NCI-H524 treated with DMSO at 0.1 percent for 48 hours (cell line): ENCODE measurements at places on chromosomes 7 and 10.

GRCh38 chr10:5888351-5888750, 1.3 kb downstream of the ANKRD16 start:
- no peak for DNase-seq

GRCh38 chr10:51867956-51868355, 168.6 kb upstream of the CSTF2T start:
- no peak for DNase-seq

GRCh38 chr7:42858570-42858969, 53.3 kb downstream of the C7orf25 start:
- no peak for DNase-seq

- DNase-seq: no peak
Observed at GRCh38 chr10:116270126-116270770, 2.8 kb downstream of the GFRA1 start.

GRCh38 chr10:78523453-78523852, 489.8 kb downstream of the RPS24 start:
- DNase-seq: no peak

DNA sequence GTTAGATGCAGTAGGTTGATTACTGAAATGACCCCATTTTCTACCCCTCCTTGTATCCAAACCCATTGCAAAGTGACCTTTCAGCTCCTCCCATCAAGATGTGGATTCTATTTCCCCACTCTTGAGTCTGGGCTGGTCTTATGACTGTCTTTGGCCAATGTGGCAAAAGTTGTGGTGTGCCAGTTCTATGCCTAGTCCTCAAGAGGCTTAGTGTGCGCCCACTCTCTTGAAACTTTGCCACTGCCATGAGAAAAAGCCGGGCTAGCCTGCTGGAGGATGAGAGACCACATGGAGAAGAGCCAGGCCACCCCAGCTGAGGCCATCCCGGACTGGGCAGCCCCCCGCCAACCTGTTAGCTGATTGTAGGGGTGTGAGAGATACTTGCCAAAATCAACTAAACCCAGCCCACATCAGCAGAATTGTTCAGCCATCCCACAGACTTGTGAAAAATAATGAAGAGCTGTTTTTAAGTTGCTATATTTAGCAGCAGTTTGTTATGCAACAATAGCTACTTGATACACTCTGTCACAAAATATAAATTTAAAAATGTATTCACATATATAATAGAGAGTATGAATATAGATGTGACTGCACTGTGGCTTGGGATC, 131.0 kb upstream of the PALS2 start:
- no peak for DNase-seq

GRCh38 chr7:10474048-10474447, 499.6 kb upstream of the PHF14 start:
- no peak for DNase-seq

DNA sequence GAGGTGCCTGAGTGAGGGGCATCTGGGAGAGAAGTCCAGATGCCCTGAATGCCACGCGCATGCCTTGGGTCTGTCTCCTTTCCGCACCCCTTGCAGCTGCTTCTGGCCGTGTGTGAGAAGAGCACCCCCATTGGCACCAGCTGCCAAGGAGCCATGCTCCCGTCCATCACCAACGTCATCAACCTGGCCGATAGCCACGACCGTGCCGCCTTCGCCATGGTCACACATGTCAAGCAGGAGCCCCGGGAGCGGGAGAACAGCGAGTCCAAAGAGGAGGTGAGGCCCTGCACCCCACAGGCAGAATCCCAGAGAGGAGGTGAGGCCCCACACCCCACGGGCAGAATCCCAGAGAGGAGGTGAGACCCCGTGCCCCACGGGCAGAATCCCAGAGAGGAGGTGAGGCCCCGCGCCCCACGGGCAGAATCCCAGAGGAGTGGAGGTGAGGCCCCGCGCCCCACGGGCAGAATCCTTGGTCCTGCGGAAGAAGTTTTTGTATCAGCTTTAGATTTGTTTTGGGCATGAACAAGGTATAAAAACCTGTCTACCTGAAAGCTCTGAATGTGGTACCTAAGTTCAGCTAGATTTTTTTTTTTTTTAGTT, 91.8 kb downstream of the TRRAP start:
- DNase-seq: no peak

- DNase-seq: no peak
Observed at GRCh38 chr7:3725155-3726059, 424.4 kb downstream of the SDK1 start.

DNA sequence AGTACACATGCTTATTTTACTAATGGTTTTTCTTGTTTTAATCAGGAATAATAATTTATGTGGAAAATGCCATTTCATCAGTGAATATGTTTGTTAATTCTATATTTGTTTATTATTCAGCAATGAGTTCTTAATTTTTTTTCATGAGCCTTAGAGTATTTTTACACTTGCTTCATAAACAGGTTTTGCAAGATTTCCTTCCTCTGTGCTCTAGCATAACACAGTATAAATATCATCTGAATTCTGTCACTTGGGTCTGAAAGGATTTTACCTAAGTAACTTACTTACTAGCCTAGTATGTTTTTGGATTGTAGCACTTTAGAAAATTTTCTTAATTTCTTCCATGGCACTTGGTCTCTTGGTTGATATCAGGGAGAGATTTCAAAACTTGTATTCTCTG, 45.8 kb downstream of the GLCCI1 start:
- DNase-seq: no peak

GRCh38 chr7:128424686-128425275, 15.0 kb upstream of the IMPDH1 start:
- no peak for DNase-seq

- no peak for DNase-seq
Observed at GRCh38 chr7:148699024-148699781, 500 bp downstream of the CUL1 start.

- DNase-seq: no peak
Observed at GRCh38 chr10:89699581-89700064, 1.8 kb upstream of the KIF20B start.

GRCh38 chr7:122750389-122750788, 47.7 kb upstream of the RNF148 start:
- DNase-seq: no peak

DNA sequence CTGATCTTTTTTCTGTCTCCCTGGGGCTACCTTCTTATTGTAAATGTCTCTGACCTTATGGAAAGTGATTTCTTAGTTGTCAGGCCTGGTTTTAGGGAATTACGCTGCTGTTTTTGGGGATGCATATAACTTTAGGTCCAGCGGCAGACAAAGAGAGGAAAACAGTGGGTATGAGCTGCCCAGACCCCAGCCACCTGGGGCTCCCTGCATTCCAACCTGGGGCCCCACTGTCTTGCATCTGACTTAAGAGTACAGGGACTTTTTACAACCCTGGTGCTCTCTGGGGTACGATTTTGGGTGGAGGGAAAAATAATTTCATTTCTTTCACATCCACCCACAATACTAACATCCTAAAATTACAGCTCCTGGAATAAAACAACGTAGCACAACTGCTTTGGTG, 119.4 kb downstream of the PRPF18 start:
- no peak for DNase-seq

GRCh38 chr7:100863406-100863950, 3.7 kb upstream of the TRIP6 start:
- DNase-seq: no peak

DNA sequence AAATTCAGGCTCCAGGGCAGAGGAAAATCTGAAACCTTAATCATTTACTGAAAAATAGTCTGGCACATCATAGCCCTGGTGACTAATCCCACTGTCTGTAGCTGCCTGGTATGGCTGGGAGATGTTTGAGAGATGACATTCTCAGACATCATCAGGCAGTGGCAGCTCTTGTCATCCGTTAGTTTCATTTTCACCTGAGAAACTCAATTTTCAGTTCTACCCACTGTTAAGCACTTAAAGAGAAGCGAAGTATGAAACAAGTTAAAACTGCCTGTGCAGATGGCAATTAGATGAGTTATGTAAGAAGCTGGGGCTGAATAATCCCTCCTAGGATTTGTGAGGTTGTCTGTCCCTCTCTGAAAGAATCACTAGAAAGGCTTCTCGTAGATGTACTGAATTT, 150.2 kb downstream of the NSUN6 start:
- DNase-seq: no peak

GRCh38 chr10:49558190-49558589, 19.3 kb upstream of the ERCC6 start:
- no peak for DNase-seq

GRCh38 chr10:79046741-79047583, 21.8 kb upstream of the ZMIZ1 start:
- DNase-seq: no peak

DNA sequence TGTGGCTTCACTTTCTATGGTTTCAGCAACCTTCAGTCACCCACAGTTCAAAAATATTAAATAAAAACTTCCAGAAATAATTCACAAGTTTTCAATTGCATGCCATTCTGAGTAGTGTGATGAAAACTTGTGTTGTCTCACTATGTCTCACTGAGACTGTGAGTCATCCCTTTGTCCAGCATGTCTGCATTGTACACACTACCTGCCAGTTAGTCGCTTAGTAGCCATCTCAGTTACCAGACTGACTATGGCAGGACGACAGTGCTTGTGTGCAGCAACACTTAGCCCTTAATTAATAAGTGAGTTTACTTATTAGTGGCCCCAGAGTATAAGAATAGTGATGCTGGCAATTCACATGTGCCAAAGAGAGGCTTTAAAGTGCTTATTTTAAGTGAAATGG, 22.5 kb downstream of the CCDC186 start:
- no peak for DNase-seq

DNA sequence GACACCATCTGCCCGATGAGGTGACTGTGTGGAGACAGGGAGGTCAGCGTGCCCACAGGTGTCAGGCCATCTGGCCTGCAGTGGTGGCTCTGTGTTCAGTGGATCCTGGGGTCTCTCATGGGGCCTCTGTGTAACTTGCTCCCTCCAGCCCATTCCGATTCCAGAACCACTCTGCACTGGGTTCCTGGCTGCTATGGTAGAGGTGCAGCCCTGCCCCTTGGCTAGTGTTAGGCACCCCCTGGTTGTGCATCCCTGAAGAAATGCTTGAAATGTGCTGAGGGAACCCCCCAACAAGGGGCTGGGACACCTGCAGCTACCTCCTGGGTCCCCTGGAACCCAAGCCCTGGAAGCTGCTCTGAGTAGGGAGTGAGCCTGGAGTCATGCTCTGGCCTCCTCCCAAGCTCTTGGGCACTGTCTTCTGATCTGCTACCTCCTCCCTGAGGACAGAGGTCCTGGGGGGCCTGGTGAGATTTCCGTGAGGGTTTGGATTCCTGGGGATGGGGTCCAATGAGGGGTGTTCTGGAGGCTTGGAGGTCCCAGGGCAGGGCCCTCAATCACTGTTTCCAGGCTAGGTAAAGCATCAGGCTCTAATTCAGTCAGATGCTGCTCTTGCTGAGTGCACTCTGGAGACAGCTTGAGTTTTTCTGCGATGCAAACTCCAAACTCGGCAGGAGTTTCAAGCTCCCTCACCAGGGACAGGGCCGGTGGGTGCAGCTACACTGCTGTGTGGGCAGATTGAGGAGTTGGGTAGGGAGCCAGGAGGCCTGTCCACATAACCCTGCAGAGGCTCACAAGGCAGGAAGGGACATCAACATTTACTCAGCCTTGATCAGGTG, 27.7 kb downstream of the RAMP3 start:
- no peak for DNase-seq

DNA sequence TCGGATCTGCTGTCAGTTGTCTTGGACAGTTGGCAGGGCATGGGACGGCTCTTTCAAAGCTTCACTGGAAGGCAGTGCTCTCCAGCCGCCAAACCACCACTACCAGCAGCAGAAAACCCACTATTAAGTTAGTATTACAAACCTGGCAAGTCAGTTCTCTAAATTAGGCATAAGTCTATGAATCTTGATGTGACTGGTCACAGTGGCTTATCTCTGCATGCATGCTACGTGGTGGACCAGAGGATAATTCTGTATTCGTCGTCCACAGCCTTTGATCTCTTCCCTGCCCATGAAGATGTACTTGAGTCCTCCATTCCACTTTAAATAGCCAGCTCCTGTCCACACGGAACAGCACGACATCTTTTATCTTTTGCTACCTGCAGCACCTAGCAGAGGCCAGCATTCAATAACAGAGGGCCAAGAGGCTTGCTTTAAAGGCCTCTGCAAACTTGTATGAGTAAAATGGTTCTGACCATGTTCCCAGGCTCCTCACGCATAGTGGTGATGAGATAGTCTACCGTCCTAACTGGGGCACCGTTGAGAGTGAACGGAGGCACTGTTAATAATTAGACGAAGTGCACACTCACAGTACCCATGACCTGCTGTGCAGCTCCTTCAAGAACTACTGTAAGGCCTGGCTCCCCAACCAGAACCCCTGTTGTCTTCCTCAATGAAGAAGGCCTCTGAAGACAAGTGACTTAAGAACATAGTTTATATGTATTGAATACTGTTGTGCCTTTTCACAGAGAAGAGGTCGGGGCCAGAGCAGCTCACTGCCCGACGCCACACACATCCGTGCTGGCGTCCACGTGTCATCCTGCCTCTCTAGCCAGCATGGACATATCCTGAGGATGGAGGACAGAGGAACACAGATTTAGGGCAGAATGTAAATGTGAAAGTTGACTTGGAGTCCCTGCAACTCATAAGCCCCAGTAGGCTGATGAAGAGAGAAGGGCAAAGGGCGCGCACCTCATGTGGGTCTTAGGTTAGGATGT, 1.0 kb downstream of the GPR146 start:
- no peak for DNase-seq

- no peak for DNase-seq
Observed at GRCh38 chr7:130844811-130845580, 111.0 kb upstream of the KLF14 start.

DNA sequence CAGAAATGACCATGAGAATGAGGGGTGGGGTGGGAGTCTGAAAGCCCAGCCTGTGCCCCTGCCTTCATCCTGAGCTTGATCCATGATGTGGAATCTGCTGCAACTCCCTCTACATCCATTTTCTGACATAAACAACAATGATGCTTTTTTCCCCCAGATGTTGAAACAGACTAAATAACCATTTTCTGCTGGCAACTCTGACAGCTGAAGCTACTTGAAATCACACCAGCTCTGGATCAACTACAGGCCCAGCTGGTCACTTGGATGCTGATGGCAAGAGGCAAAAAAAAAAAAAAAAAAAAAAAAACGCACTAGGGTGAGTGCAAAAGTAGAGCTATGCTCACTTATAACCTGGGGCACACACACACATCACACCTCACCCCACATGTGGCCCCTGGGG, 74.2 kb downstream of the FAM107B start:
- no peak for DNase-seq

DNA sequence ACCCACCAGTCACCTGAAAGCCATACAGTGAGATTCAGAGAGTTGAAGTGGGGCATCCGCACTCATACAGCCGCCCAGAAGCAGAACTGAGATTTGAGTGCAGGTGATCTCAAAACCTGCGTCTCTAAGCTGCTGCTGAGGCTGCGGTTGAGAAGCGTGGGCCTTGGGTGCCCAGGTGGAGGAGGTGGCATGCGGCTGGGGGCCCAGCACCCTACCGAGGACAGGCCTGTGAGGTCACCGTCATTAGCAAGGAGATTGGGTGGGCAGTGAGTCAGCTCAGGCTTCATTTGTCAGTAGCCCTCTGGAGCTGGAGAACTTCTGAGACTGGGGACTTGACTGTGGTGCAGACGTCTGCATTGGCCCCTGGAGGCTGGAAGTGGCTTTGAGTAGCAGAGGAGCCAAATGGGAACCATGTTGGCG, 29.8 kb downstream of the ZMIZ1 start:
- no peak for DNase-seq
